ENCODE measurements at places on chromosomes 5 and 9.

DNA sequence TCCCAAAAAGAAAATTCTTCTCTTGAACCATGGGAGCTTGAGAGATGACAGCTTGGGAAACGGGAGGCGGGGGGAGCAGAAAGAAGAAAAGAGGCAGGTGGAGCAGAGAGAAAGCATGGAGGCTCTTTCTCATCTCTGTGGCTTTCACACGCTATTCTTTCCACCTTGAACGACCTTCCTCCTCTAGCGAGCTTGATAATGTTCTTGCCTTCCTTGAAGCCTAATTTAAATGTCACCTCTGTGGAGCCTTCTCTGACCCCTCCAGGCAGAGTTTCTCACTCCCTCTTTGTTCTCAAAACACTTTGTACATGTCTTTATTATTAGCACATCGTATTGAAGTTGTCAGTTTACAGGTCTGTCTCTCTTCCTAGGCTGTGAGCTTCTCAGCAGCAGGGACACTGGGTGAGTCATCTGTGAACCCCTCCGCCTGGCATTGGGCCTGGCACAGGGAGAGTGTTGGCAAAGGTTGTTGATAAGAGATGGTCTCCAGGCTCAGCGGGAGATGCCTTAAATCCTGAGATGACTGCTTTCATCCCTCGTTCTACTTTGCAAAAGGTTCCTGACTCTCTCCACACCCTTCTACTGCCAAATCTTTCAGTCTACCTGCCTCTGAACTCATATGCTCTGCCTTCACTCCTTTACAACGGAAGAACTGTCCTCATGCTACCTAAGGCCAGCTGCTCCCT lies 14.1 kb upstream of the STRBP start:
- DNase-seq: no peak

DNA sequence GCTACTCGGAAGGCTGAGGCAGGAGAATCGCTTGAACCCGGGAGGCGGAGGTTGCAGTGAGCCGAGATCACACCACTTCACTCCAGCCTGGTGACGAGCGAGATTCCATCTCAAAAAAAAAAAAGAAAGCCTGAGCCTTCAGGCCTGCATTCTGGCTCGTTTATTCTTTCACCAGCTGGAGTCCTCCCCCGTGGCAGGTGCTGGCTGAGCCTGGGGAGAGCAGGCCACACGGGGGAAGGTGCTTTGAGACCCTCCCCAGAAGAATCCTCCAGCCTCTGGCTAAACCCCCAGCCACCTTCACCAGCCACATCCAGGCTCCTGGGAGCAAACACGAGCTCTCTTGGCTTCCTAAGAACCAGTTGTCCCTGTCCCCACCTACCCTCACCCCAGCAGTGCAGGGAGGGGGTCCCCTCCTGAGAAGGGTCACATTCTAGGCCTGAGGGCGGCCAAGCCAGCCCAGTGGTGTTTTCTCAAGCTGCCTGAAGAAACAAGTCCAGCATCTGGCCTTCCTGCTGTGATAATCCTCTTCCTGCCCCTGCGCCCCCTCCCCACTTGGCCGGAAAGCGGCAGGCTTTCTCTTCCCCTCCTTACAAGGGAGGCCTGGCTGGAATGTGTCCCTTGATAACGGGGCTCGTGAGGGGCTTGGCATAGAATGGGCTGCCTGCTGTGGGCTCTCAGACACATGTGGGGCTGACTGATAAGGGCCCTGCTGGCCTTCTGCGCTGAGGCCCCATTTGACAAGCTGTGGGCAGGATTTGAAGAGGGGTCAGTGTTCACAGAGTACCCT lies 41.5 kb downstream of the PLPP7 start:
- peak; percentile 7 for DNase-seq

GRCh38 chr5:133041157-133041784 lies 10.5 kb upstream of the HSPA4 start:
- DNase-seq: no peak

DNA sequence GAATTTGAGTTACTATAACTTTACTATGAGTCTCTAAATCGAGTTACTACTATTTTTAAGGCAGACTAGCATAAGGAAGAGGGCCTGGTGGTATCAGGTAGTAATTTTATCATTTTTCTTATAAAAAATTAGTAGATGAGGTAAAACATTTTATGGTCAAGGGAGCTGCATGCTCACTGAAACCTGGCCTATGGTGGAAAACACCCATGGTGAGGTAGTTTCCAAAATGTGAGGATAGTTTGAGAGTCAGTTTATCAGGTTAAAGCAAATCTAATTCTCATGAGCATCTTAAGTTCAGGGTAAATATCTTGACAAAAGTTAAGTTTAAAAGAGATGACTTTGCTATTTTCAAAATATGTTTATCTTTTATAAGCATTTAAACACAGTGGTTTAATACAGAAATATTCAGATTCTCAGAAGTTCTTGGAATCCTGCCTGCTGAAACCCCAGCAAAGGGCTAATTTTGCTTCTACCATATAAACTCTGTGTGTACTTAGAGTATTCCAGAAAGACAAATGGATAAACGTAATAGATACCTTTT lies 10.0 kb downstream of the DDX4 start:
- no peak for DNase-seq

- no peak for DNase-seq
Observed at GRCh38 chr9:135062254-135062653, 25.2 kb upstream of the OLFM1 start.

- DNase-seq: no peak
Observed at GRCh38 chr5:87627363-87627762, 214.6 kb upstream of the CCNH start.

- DNase-seq: no peak
Observed at GRCh38 chr5:169804861-169805260, 167.8 kb downstream of the DOCK2 start.

Data from AG20443 (cell line).